Stimulated activated CD4-positive, alpha-beta T cell treated with anti-CD3 and anti-CD28 coated beads, TNF-alpha, amount 100 ng/mL, for 24 hours (primary cell): ENCODE measurements at places on chromosomes 5 and 9.

- no peak for DNase-seq
Measured at GRCh38 chr9:126504086-126504976, 109.4 kb upstream of the LMX1B start.

DNA sequence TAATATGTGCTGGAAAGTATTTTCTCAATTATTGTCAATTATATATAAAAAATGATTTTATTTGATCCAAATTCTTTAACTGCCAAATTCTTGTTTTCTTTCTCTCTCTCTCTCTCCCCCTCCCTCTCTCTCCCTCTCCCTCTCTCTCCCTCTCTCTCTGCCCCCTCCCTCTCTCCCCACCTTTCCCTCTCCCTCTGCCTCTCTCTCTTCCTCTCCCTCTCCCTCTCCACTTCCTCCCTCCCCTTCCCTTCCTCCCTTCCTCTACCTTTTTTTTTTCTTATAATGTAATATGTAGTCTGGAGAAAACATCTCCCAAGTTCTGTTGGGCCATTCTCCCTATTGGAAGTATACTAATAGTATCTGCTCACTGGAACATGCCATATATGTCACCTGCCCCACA, 6.4 kb upstream of the RFX3 start:
- DNase-seq: no peak

DNA sequence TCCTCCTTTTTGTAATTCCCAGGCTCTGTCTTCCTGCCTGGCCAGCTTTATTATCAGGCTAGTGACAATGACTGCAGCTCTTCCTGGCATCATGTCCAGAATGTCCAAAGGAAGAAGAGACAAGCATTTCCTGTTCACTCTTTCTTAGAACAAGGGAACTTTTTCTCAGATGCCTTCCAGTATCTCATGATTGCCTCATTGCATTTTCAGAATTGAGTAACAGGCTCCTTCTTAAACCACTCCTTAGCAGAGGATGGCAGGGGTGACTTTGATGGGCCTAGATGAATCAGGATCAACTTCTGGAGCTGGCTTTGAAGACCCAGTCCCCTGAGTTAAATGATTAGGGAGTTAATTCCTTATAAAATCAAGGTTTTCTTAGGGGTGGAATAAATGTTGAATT, 92.9 kb upstream of the RASGRF2 start:
- DNase-seq: no peak

DNA sequence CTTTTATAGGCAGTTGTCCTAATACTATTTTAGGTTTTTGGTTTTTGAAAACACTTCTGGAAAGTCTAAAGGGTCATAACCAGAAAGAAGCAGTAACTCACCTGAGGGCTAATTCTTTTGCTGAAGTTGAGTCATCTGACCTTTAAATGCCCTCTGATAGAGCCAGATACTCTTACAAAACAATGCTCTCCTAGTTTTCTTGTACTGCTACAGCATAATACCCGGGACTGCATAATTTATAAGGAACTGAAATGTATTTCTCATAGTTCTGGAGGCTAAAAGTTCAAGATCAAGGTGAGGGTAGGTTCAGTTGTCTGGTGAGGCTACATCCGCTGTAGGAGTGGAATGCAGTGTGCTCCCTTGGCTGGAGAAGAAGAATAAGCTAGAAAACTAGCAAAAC, 670.3 kb downstream of the TLE4 start:
- no peak for DNase-seq

DNA sequence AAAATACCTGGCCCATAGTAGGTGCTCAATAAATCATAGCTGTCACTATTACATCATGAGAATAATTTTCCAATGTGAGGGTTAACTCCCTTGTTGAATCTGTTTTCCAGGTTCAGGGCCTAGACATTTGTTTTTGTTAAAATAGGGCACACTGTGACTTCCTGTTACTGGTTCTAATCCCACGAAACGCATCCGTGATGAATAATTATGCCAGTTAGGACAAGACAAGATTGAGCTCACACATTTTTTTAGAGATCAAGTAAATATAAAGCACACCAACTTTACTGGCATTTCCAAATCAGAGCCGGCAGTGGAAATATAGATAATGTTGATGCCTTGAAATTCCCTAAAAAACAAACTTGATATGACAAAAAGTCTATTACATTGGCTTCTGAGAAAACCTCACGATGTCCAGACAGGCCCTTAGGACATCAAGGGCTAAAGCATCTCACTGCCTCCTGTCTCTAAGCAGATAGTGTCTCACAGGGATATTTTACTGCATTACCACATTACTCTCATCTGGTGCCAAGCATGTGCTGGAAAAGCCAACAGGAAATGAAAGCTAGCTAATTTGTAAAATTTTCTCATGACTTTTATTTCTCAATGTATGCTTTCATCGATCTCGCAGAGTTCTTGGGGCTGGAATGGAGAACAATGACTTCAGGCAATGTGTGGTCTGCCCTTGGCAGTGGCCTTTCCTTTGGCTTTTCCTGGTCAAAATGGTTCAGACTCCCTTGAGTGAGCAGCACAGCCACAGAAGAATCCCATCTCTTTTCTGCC, 414.3 kb upstream of the PAPPA start:
- no peak for DNase-seq

GRCh38 chr9:133527444-133527920, 2.7 kb upstream of the MYMK start:
- DNase-seq: no peak

DNA sequence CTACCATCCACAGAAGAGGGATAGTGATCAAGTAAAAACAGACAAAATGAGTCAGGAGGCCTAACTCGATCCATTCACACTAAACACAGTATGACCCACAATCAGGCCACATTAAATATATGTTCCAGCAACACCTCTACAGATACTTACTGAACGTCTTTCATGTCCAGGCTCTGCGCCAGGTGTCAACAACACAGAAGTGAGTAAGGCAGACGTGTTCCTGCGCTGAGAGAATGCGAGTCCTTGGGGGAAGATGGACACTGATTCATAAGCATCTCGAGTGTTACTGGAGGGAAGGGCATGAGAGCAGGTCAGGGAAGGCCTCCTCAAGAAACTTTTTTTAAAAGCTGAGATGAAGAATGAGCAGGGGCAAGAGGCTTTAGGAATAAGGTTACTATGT, 164.3 kb upstream of the CLINT1 start:
- DNase-seq: no peak

- no peak for DNase-seq
Measured at GRCh38 chr5:122665051-122665450, 109.8 kb upstream of the SNX2 start.

GRCh38 chr5:1421521-1422341, 23.5 kb downstream of the SLC6A3 start:
- DNase-seq: no peak

GRCh38 chr9:94973451-94973941, 247.0 kb downstream of the AOPEP start:
- DNase-seq: no peak

DNA sequence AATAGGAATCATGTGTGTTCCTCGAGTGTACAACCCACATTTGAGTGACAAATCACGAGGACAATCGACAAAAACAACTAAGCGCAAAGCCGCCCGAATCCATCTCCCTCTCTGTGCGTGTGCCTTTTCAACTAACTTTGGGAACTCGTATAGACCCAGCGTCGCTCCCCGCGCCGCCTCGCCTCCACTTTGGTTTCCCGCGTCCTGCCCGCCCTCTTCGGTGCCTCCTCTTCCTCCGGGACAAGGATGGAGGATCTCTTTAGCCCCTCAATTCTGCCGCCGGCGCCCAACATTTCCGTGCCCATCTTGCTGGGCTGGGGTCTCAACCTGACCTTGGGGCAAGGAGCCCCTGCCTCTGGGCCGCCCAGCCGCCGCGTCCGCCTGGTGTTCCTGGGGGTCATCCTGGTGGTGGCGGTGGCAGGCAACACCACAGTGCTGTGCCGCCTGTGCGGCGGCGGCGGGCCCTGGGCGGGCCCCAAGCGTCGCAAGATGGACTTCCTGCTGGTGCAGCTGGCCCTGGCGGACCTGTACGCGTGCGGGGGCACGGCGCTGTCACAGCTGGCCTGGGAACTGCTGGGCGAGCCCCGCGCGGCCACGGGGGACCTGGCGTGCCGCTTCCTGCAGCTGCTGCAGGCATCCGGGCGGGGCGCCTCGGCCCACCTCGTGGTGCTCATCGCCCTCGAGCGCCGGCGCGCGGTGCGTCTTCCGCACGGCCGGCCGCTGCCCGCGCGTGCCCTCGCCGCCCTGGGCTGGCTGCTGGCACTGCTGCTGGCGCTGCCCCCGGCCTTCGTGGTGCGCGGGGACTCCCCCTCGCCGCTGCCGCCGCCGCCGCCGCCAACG, at the start of gene GPR150:
TSS of gene GPR150 (plus strand) at position 58 of the 840 bp plus-strand sequence. CDS start at position 247, 189 bp downstream.
- peak; percentile 60 for DNase-seq

DNA sequence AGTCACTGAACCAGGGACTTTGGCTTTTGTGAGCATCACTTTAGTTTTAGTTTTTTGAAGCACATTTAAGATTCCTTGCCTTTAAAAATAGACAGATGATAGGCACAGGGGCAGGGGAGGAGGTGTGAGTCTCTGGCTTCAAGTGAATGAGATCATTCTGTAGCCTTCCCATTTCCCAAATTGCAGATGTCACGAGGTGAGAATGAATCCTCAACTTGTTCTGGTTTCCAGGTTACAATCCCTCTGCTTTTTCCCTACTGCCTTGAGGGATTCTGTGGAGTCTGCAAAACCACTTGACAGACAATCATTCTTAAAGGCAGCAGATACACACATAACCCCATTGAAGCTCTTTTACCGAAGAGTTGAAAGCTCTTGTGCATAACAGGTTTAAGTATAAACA, 332.4 kb downstream of the DMAC1 start:
- DNase-seq: no peak

- DNase-seq: peak; percentile 51
Measured at GRCh38 chr5:163564321-163564938, 59.0 kb downstream of the MAT2B start.
